ENCODE measurements at places on chromosomes 1 and 21. TPM values are rescaled to one million over a fixed set of nuclear protein-coding genes. Genes with fewer than 3 reads are reported as not detected.

Gene C1QTNF12
- 2.5 TPM for total RNA-seq

GRCh38 chr1:17675744-17676143 is 79.4 kb upstream of the ACTL8 start:
- DNase-seq = no peak

- DNase-seq = no peak
These were observed 471 bp downstream of the POLR3C start for GRCh38 chr1:145824499-145824842.

- no peak for DNase-seq
These were observed 97.9 kb upstream of the GNG12 start for GRCh38 chr1:67931198-67931597.

Measured in type B pancreatic cell (in vitro differentiated cells).